ENCODE measurements at places on chromosomes 16 and 17. TPM values are rescaled to one million over a fixed set of nuclear protein-coding genes. Genes with fewer than 3 reads are reported as not detected.
A peak's percentile ranks its signal among the peaks of the same experiment; 100 is the strongest.

- no peak for DNase-seq
Observed at GRCh38 chr17:29867643-29868181, 62.3 kb downstream of the SSH2 start.

- no peak for DNase-seq
Observed at GRCh38 chr16:85503679-85504231, 109.4 kb upstream of the GSE1 start.

GRCh38 chr16:14172200-14172809 is 101.2 kb downstream of the MRTFB start:
- peak; percentile 73 for DNase-seq

DNA sequence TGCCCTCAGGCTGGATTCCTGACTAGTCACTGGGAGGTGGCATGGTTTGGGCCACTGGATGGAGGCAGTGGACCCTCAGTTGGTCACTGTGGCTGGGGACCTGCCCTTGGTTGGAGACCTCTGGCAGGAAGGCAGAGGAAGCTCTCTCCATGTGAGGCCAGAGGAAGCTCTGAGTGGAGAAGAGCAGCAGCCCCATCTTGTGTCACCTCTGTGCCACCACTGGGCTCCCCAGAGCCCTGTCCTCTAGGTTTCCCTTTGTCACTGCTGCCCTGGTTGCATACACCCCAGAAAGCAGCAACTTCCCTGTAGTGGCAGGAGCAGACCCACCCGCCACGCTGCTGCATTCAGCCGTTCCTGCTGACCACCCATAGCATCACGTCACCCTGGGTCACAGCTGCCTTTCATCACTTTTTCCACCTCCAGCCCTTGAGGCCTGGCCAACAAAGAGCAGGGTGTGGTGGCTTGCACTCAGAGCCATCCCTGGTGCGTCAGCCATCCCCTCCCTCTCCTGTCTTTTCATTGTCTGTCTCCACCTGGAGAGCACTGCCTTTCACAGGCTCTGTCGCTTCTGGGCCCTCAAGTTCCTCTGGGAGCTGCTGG is 11.9 kb downstream of the CTRL start:
- DNase-seq: no peak

- no peak for DNase-seq
Observed at GRCh38 chr17:15511142-15511541, 43.7 kb upstream of the CDRT4 start.

- no peak for DNase-seq
Observed at GRCh38 chr16:73350707-73351452, 303.0 kb upstream of the ZFHX3 start.

DNA sequence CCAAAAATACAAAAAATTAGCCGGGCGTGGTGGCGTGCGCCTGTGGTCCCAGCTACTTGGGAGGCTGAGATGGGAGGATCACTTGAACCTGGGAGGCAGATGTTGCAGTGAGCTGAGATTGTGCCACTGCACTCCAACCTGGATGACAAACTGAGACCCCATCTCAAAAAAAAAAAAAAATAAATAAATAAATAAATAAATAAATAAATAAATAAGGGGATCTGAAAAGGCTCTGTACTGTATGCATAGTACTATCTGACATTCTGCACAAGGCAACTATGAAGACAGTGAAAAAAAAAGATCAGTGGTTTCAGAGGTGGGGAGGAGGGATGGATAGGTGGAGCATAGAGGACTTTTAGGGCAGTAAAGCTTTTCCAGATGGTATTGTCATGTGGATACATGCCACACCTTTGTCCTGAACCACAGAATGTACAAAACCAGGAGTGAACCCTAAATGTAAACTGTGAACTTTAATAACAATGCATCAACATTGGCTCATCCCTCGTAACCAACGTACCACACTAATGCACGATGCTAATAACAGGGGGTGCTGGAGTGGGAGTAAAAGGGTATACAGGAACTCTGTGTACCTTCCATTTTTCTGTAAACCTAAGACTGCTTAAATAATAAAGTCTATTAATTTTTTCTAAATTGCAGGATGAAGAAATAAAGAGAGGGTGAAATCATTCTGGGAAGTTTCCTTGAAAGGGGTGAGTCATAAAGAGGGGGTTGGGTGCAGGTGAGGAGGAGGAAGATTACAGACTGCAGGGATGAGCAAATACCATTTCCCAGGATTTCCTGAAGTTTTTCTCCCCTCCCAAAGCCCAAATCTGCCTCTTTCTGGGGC is 155.8 kb upstream of the SDK2 start:
- peak; percentile 20 for DNase-seq

DNA sequence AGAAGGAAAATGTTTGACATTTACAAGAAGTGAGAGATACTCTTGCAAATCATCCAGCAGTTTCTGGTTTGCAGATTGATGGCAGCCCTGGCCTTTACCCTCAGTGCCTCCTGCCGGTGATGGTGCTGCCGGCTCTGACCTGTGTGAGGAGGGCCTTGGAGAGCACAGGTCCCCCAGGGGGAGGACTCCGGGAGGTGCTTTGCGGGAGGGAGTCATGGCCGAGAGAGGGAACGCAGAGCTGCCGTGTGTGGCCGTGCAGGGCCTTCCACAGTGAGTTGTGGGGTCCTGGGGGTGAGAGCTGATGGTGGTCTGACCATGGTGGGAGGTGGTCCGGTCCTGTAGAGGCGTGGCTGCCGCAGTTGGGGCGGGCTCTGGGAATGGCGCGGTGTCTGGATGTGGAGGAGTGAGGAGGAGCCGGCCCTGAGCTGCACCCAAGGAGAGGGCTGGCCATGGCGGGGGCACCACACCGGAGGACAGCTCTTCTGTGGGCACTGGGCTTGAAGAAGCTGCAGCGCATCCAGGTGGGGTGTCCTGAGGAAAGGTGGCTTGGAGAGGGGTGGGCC is 28.0 kb upstream of the ZNF750 start:
- no peak for DNase-seq

DNA sequence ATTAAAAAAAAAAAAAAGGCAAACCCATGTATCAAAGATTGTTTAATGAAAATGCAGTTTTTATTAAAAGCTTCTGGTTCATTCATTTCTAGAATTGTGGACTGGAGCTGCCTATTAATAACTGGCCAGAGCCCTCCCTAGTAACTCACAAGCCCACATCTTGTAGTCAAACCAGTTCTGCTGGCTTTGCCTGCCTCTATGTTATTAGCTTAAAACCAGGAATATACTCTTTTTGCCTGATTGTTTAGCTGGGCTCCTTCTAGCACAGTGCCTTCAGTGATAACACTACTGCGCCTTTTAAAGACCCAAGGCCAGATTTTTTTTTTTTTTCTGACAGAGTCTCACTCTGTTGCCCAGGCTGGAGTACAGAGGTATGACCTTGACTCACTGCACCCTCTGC is 26.0 kb downstream of the TAC4 start:
- no peak for DNase-seq

- no peak for DNase-seq
Observed at GRCh38 chr17:77141846-77142449, 1.2 kb downstream of the SEC14L1 start.

DNA sequence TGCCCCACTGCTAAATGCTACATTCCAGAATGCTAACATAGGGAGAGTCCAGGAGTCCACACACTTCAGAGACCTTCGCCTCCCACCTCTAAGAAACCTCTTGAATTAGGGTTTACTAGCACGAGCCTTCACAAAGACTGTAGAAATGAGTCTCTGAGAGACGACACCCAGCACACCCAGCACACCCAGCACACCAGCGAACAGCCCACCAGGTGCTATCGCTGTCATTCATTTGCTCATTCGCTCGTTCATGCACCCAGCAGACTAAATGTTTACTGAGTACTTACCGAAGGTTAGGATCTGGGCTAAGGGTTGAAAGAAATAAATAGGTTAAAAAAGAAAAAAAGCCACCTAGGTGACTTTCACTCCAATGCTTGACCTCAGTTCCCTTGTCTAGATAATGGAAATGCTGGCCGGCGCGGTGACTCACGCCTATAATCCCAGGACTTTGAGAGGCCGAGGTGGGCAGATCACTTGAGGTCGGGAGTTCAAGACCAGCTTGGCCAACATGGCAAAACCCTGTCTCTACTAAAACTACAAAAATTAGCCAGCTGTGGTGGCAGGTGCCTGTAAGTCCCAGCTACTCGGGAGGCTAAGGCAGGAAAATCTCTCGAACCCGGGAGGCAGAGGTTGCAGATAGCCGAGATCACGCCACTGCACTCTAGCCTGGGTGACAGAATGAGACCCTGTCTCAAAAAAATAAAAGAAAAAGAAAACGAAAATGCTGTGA is 100.8 kb downstream of the ADCY9 start:
- no peak for DNase-seq

DNA sequence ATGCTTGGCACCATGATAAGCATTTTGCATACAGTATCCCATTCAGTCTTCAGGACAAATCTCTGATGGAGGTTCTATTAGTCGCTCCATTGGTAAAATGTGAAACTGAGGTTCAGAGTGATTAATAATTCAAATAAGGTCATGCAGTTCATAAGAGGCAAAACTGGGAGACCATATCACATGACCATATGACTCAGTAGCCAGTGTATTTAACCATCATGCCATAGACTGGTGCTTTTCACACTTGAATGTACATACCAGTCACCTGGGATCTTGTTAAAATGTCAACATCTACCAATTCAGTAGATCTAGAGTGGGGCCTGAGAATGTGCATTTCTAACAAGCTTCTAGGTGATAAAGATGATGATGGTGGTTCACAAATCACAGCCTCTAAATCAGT is 4.3 kb downstream of the ACSM3 start:
- DNase-seq: peak; percentile 37

- no peak for DNase-seq
Observed at GRCh38 chr16:70252355-70252988, 732 bp upstream of the EXOSC6 start.

- no peak for DNase-seq
Observed at GRCh38 chr17:40727447-40728231, 24.1 kb upstream of the KRT24 start.

- DNase-seq: no peak
Observed at GRCh38 chr17:10144982-10145381, 53.4 kb downstream of the GAS7 start.

- no peak for DNase-seq
Observed at GRCh38 chr16:52680993-52681392, 134.1 kb upstream of the TOX3 start.

DNA sequence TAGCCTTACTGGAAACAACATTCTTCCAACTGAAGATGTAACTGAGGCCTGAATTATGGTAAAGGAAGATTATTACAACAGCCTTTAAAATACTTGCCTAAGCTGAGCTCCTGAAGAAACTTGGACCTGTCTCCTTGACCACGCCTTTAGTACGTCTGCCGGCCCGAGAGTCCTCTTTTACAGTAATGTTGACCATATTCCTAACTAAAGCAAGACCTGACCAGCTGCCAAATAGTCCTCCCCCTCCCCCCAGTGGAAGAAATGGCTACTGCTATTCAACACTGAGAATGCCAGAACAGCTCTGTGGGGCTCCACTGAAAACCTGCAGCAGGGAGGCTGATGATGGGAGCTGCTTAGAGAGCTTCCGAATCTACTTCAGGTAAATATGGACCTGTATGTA is 12.6 kb upstream of the FOXJ1 start:
- DNase-seq: no peak

DNA sequence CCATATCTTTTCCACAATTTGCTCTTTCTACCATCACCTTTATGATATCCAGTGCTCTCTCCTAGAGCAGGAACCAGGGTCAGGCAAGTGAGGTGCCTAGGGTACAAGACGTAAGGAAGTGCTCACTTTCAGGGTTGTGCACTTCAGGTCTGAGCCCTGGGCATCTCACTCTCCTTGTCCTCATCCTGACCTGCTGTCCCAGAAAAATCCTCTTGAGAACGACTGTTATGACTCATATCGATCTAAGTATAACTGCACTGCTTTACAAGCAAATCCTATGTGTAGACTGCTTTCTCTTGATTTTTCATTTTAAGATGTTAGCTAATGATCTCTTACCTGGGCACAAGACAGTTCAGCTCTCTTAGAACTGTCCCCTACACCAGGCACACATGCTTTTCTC is 100.1 kb downstream of the TMEM100 start:
- no peak for DNase-seq

DNA sequence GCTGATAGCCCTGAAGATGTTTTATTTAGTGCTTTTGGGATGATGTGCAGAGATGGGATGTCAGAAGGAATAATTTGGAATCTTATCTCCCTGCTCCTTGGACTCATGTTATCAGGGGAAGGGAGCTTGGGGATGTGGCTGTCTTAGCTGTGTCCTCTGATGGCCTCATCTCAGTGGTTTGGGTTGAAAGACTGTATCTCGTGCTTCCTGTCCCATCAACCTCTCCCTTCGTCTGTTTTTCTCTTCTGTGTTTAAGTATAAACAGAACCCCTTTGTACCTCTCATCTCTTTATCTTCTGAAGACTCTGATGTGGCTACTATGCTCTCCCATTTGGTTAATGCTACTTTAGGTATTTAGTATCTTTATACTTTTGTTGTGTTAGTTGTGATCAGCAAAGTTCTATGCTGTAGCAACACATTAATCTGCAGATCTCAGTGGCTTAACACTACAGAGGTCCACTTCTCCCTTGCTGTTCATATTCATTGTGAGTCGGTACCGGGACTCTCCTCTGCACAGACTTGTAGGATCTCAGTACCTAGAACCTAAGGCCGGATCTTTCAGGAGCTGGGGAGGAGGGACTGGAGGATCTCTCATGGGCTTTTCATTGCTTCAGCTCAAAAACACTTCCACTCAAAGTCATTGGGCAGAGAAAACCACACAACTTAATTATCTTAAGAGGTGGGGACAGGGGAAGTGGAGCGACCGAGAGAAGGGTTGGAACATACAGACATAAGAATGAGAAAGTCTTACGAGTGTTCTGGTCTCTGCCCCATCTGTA is 28.8 kb downstream of the PRKCA start:
- no peak for DNase-seq

Gene KRTAP17-1
- not detected for total RNA-seq

Gene CACNG3
- total RNA-seq: not detected

Gene GRIN2C
- not detected for total RNA-seq

Gene CTRL
- total RNA-seq: 0.35 TPM

Gene ITGB4
- total RNA-seq: 956 TPM

Gene KLHL10
- total RNA-seq: not detected

Gene C17orf100
- 0.88 TPM for total RNA-seq

Gene IGSF6
- 0.03 TPM for total RNA-seq

Gene UTS2R
- not detected for total RNA-seq

Gene GCGR
- total RNA-seq: not detected

Gene SLFN11
- 4.7 TPM for total RNA-seq

Gene ATP6V0A1
- 18.8 TPM for total RNA-seq

Gene FAM117A
- total RNA-seq: 7.2 TPM
